Renal cortical epithelial cell (primary cell): ENCODE measurements at places on chromosomes 11 and 22.

- DNase-seq, result no peak
Observed at GRCh38 chr11:117641008-117641915, 155.8 kb downstream of the DSCAML1 start.

DNA sequence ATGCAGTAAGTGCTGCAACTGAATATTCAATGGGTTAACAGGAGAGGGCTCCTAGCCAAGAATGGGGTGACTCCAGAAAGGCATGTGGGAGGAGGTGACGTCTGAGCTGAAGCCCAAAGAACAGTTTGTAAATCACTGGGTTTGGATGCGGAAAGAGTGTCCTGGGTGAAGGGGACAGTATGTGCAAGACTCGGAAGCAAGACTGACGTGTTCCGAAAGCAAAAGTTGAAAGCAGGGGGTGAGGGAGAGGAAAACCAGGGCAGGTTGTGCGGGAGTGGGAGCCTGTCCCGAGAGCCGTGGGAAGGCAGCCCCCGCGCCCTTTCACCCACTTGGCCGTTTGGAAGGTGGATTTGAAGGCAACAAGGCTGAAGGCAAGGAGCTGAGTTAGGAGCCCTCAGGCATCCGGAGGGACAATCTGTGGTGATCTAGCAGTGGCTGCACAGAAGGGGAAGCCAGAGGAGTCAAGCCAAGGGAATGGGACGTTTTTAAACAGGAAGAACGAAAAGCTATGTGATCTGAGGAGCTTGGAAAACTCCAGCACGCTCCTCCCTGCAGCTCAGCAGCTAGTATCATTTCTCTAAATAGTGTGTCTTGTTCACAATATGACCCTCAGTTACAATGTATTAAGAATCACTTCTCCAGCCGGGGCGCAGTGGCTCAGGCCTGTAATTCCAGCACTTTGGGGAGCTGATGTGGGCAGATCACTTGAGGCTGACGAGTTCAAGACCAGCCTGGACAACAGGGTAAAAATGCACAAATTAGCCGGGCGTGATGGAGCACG lies 7.7 kb downstream of the SLC25A18 start:
- DNase-seq, result peak; percentile 85

- no peak for DNase-seq
Observed at GRCh38 chr11:134226806-134227325, 2.4 kb downstream of the VPS26B start.

DNA sequence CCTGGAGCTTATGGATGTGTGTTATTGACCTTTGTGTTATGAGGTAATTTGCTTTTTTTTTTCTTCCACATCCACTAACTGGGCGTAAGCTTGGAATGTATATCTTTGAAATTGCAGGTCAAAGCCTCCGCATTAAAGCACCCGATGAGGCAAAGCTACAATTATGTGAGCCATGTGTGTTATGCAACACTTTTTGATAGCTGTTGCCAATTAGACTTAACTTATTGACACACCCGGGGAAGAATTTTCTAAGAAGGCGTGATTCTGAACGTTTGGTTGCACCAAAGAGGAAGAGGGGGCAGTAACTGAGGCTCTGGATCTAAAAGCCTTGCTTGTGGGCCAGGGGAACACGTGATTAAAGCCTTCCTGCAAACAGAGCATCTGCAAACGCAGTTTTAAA lies 610 bp upstream of the TEX12 start:
- DNase-seq, result no peak

GRCh38 chr11:131637469-131638175 lies 267.2 kb downstream of the NTM start:
- DNase-seq, result peak; percentile 6
